ENCODE measurements at places on chromosomes 7 and 10.

- DNase-seq = no peak
Measured at GRCh38 chr7:93150200-93150835, 2.1 kb upstream of the SAMD9L start.

- DNase-seq = no peak
Measured at GRCh38 chr7:2713370-2713769, 25.4 kb downstream of the AMZ1 start.

DNA sequence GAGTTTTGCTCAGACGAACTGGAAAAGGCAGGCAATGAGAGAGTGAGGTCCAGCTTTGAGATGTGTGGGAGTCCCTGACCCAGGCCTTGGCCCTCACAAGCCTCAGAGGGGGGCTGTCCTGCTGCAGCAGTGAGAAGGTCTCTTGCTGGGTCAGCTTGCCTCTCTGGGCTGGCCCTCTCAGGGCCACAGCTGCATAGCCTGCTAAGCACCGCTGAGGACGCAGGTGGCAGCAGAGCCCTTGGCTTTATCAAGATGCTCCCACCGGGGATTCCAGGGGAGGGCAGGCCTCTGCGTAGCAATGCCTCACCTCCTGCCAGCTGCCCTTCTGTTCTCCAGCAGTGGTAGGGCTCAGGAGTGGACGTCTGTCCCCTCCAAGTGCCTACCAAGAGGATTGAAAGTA lies 128.7 kb downstream of the COBL start:
- DNase-seq = peak; percentile 9

GRCh38 chr7:98745722-98746318 lies 124.0 kb downstream of the TMEM130 start:
- peak; percentile 79 for DNase-seq

DNA sequence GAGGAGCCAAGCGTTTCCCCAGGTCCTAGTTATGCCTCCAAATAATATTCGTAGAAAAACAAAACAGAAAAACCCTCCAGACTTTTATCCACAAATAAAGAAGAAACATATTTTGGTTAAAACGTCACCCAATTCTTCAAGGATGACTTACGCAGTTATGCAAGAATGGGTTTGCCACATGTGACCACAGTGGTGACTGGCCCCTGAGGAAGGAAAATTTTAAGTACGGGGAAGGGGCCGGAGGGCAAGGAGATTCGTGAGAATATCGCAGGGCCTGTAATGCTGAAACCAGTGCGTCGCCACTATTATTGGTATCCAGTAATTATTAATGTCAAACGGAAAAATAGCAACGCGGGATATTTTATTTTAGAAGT lies 537 bp upstream of the MRPS24 start:
- no peak for DNase-seq

- DNase-seq = no peak
Measured at GRCh38 chr7:25633426-25634036, 405.2 kb upstream of the NPVF start.

DNA sequence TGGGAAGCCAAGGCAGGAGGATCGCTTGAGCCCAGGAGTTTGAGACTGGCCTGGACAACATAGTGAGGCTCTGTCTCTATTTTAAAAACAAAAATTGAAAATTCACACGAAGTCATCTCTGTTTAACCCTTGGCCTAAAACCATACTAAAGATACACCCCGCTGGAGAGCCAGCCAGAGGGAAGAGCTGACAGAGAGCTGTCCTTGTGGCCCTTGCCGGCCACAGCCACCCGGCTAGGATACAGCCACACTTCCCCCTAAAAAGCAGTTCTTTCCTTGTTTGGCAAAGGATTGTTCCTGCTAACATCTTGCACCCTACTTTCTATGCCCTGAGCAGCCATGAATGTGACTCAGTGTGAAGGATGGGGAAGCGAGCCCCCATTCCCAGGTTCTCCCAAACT lies 49.6 kb downstream of the SH3PXD2A start:
- no peak for DNase-seq

DNA sequence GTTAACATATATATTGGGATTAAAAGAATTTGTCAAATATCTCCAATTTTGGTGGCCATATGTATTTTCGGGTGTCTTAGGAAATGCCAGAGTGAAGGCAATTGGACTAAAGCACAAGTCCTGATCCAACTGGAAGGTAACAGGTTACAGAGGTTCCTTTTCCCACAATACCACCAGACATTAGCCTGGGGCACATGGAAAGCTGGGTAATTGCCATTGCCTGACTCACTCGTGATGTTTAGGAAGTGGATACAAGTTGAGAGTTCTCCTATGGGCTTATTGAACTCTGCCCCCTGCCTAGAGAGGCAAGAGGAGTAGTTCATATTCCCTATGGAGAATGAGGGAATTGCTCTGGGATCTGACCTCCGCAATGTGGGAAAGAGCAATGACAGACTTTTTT lies 5.7 kb downstream of the DNAH11 start:
- DNase-seq = no peak

- DNase-seq = no peak
Measured at GRCh38 chr10:131213741-131214505, 97.6 kb downstream of the TCERG1L start.

Data from GM12865 (cell line).